Spleen (tissue), 13 donors: ENCODE measurements at places on chromosomes 7 and 10. TPM values are rescaled to one million over a fixed set of nuclear protein-coding genes. Genes with fewer than 3 reads are reported as not detected.

- H3K27me3 ChIP-seq: no peaks in the 10 kb centered on the region
- H3K4me1 ChIP-seq: no peaks in the 10 kb centered on the region
- no peak overlapping the region for H3K27ac ChIP-seq
- H3K36me3 ChIP-seq: no peaks in the 10 kb centered on the region
- H3K4me3 ChIP-seq: no peak overlapping the region
- peak; percentile 47 for DNase-seq
Measured at GRCh38 chr7:129804111-129804889, 148.5 kb downstream of the UBE2H start.

DNA sequence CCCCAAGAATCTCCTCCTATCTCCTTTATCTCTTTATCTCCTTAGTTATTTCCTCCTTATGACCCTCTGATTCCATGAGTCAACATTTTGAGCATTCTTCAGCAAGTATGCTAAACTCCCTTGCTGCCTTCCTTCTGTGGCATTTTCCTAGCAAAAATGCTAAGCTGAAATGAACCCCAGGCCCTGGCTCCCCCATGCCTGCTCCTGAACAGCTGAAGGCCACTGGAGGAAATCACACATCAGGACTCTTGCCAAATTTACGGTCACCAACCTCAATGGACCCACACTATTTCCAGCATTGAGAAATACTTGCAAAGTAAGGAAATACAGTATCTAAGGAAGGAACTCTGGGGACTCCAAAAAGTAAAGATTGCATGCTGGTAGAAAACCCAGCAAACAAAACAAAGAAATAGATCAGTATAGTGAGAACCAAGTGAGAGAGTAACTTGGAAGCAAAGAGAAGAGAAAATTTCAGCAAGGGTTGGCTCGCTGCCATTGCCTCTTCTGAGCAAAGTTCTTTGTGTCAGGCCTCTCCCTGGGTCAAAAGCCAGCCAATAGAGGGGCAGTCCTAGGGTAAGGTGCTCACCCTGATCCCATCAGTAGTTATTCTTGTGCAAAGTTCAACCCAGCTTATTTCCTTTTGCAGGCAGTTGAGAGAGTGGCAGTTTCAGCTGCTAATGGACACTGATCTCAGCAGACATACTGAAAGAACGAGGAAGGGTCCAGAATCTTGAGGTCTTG is 5.1 kb upstream of the PLEKHS1 start:
- no peaks in the 10 kb centered on the region for H3K36me3 ChIP-seq
- H3K4me3 ChIP-seq: no peak overlapping the region

DNA sequence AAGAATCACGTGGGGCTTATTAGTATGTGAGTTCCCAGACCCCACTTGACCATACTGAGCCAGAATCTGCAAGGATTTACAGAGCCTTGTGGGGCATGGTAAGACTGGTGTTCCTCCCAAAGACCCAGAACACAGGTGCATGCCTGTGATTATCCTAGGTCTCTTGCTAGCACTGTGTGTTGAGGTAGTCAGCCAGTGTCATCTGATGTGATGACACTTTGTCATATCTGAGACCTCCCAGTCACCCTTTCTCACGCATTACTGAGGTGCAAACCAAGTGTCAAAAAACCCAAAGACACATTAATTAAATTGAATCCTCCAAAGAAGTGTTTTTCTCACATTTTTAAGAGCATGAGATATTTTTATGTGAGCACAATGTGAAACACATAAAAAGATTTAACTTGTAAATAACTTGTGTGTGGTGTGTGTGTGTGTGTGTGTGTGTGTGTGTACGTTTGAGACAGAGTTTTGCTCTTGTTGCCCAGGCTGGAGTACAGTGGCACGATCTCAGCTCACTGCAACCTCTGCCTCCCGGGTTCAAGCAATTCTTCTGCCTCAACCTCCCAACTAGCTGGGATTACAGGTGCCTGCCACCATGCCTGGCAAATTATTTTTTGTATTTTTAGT is 162.0 kb upstream of the PRPS1L1 start:
- DNase-seq: no peak
- H3K36me3 ChIP-seq: no peaks in the 10 kb centered on the region
- H3K4me3 ChIP-seq: no peak overlapping the region
- H3K4me1 ChIP-seq: peaks cover 6% of the 10 kb centered on the region
- no peaks in the 10 kb centered on the region for H3K27me3 ChIP-seq
- no peak overlapping the region for H3K27ac ChIP-seq

GRCh38 chr7:80014511-80014910 is 120.1 kb upstream of the GNAI1 start:
- H3K4me3 ChIP-seq: no peak overlapping the region
- H3K27ac ChIP-seq: no peak overlapping the region
- no peaks in the 10 kb centered on the region for H3K27me3 ChIP-seq
- DNase-seq: no peak
- H3K36me3 ChIP-seq: no peaks in the 10 kb centered on the region

DNA sequence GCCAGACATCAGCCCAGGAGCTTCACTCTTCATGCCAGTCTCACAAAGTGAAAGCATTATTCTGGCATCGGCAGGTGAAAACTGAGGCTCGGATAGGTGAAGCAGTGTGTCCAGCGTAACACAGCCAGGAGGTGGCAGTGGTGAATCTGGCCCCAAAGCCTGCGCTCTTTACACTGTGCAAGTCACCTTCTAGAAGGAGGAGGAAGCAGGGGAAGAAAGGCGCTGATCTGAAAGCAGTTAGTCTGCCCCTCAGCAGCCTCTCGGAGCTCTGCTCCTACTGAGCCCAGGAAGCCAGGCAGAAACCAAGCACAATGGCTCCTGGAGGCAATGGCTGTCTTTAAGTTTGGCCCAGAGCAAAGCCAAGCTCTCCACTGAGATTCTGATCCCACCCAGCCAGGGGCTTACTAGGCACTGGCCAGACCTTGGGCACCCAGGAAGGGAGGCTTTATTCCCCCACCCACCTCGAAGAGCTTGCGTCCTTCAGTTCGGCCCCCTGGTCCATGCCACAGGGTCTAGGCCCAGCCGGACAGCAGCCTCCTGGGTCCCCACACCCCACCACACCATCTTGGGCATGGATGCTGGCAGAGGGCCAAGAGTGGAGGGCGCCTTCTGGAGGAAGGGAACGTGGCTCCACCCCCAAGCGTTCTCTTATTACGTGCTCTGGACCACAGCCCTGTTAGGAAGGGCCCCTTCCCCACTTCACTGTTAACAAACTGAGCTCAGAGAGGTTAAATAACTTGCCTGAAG is 104.5 kb downstream of the GRID1 start:
- no peaks in the 10 kb centered on the region for H3K27me3 ChIP-seq
- no peaks in the 10 kb centered on the region for H3K36me3 ChIP-seq
- H3K27ac ChIP-seq: no peak overlapping the region
- DNase-seq: peak; percentile 59
- H3K4me3 ChIP-seq: no peak overlapping the region

GRCh38 chr7:45647967-45648670 is 74.0 kb downstream of the ADCY1 start:
- no peak overlapping the region for H3K4me3 ChIP-seq
- no peaks in the 10 kb centered on the region for H3K36me3 ChIP-seq
- no peak overlapping the region for H3K27ac ChIP-seq
- DNase-seq: no peak
- H3K27me3 ChIP-seq: no peaks in the 10 kb centered on the region
- H3K4me1 ChIP-seq: no peaks in the 10 kb centered on the region

- no peak for DNase-seq
- no peak overlapping the region for H3K27ac ChIP-seq
- H3K4me3 ChIP-seq: no peak overlapping the region
- peaks cover 23% of the 10 kb centered on the region for H3K27me3 ChIP-seq
- no peaks in the 10 kb centered on the region for H3K36me3 ChIP-seq
Measured at GRCh38 chr10:94398762-94399161, 3.6 kb upstream of the TBC1D12 start.

DNA sequence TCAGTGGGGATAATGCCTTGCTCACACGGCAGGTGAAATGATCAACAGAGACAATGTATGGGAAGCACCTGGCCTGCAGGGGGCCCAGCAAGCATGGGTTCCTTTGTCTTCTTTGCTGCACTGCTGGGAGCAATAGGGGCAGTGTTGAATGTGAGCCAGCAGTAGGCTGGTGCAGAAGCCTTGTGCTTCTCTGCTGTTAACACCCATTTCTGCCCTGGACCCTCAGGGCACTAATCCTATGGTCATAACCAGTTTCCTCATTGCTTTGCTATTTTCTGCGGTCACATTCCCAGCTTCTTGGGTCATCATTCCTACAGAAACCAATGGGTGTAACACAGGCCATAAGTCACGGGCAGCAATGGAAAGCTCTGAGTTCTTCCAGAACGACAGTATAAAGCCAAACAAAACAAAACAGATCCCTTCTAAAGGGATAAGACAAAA is 10.9 kb upstream of the LGI1 start:
- H3K4me1 ChIP-seq: peaks cover 1% of the 10 kb centered on the region
- H3K27me3 ChIP-seq: no peaks in the 10 kb centered on the region
- H3K4me3 ChIP-seq: no peak overlapping the region
- no peak overlapping the region for H3K27ac ChIP-seq

DNA sequence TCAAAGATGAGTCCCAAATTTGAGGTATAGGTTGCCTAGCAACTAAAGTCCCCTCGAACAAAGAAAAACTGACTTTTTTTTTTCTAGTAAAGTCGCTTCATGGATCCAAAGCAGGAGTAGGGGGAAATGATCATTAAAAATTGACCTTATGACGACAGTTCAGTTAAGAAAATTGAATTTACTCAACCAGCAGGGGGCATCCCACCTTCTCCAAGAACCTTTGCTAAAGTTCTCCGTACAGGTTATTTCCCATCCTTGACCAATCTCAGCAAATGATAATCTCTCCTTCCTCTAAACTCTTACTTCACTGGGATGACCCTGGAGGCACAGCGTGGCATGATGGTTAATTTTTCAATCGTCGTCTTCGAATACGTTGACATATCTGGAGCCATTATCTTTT is 228.3 kb downstream of the CALN1 start:
- no peak for DNase-seq
- H3K4me3 ChIP-seq: no peak overlapping the region
- H3K27ac ChIP-seq: no peak overlapping the region
- H3K4me1 ChIP-seq: no peaks in the 10 kb centered on the region
- no peaks in the 10 kb centered on the region for H3K27me3 ChIP-seq

DNA sequence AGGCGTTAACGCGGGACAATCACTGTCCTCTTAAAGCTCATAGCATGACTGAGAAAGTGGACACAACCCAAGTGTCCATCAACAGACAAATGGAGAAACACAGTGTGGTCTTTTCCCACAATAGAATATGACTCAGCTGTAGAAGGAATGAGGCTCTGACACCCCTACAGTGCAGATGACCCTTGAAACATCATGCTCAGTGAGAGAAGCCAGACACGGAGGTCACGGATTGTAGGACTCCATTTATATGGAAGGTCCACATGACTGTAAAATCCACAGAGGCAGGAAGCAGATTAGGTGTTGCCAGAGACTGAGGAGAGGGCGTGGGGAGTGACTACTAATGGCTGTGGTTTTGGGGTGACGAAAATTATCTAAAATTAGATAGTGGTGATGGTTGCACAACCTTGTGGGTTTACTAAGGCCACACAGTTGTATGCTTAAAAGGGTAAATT is 6.1 kb upstream of the NCAPG2 start:
- H3K36me3 ChIP-seq: no peaks in the 10 kb centered on the region
- H3K27me3 ChIP-seq: no peaks in the 10 kb centered on the region
- peaks cover under 1% of the 10 kb centered on the region for H3K4me1 ChIP-seq
- DNase-seq: no peak

DNA sequence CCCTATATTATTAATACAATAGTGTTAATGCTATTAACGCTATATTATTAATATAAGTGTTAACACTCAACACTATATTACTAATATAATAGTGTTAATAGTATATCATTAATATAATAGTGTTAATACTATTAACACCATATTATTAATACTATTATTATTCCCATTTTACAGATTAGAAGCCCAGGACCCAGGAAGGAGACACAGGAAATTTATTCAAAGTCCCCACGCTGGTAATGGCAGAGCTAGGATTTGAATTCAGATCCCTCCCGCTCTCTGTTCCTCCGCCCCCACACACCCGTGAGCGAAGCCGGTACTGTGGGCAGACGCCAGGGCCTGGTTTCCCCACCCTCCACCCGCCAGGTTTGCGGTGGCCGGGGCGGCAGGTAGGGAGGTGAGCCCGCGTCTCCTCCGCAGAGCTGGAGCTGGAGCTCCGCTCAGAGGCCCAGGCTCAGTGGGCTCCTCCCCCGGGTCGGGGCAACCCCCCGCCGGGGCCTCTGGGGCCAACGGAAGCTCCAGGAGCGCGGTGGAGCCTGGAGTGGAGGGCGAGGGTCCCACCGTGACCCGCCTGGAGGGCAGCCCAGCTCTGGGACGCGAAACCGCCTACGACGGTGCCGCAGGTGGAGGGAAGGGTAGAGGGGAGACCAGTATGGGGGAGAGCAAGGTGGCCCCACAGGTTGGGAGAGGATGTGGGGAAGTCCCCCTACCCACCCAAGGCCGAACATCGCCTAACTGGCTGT is at the start of gene TMEM225B:
Gene TMEM225B (plus strand): TSS at position 506 of the 740 bp plus-strand sequence. CDS start 6,122 bp downstream, outside the sequence.
- no peak within 1 kb of the TSS for H3K27ac ChIP-seq
- no peaks in the 10 kb centered on the region for H3K4me1 ChIP-seq
- H3K27me3 ChIP-seq: no peaks in the 10 kb centered on the region
- H3K4me3 ChIP-seq: no peak within 1 kb of the TSS
- DNase-seq: no peak
- no peaks in the 10 kb centered on the region for H3K36me3 ChIP-seq

- H3K27ac ChIP-seq: no peak overlapping the region
- no peak for DNase-seq
- H3K4me3 ChIP-seq: no peak overlapping the region
- no peaks in the 10 kb centered on the region for H3K36me3 ChIP-seq
- H3K4me1 ChIP-seq: no peaks in the 10 kb centered on the region
- H3K27me3 ChIP-seq: no peaks in the 10 kb centered on the region
Measured at GRCh38 chr7:27362026-27362425, 119.4 kb downstream of the EVX1 start.

DNA sequence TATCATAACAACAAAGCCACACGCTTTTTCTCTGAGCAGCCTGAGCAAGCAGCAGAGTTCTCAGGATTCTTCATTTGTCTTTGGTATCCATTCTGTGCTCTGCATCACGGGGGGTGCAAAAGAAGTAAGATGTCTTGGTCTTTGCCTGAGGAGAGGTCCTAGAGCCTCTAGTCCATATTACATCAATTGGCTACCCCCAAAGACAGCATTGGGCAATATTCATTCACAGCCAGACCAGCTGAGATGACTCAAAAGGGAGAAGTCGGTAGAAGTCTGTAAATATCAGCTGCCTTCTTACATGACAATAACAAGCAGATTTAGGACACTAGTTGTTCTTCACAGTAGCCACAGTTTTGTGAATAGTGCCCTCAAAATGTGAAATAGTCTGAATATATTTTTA is 66.6 kb downstream of the FZD1 start:
- H3K27me3 ChIP-seq: no peaks in the 10 kb centered on the region
- DNase-seq: no peak
- H3K27ac ChIP-seq: no peak overlapping the region
- no peaks in the 10 kb centered on the region for H3K4me1 ChIP-seq
- no peak overlapping the region for H3K4me3 ChIP-seq
- no peaks in the 10 kb centered on the region for H3K36me3 ChIP-seq

Gene UCMA
- total RNA-seq: not detected

Gene NODAL
- not detected for total RNA-seq

Gene GOLGA7B
- 1.0 TPM for total RNA-seq

Gene IFIT1B
- 2.9 TPM for total RNA-seq

Gene PTPRZ1
- 1.1 TPM for total RNA-seq

Gene AEBP1
- 93.8 TPM for total RNA-seq

Gene DDIT4
- total RNA-seq: 190 TPM

Gene PPP1R9A
- total RNA-seq: 13.4 TPM

Gene ARMC10
- 24.3 TPM for total RNA-seq
